ENCODE measurements at places on chromosomes 6 and 20.

DNA sequence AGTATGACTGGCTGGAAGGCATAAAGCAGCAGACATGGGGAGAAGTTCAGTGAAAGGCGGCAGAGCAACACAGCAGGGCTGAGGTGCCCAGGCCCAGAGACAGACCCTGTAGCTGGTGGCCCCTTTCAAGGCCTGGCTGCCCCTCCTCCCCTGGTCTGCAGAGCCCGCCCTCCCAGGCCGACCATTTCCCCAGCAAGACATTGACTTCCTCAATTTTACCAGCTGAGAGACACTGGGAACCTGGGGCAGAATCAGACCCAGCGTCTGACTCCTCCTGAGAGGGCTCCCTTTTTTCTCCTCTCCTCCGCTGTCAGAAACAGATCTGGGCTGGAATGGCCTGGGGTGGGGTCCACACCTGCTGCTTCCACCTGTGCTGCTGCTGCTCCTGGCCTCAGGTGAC, at the start of gene TREML4:
TSS of gene TREML4 (plus strand) at position 254 of the 400 bp plus-strand sequence. CDS start at position 333, 79 bp downstream.
- DNase-seq = no peak

- DNase-seq = no peak
Measured at GRCh38 chr6:722608-723007, 29.7 kb upstream of the EXOC2 start.

GRCh38 chr6:140661691-140662090, 1287.2 kb upstream of the CITED2 start:
- DNase-seq = no peak

GRCh38 chr6:138572167-138572875, 73.0 kb upstream of the NHSL1 start:
- DNase-seq = peak; percentile 61

GRCh38 chr20:7980332-7981046, 39.1 kb downstream of the TMX4 start:
- no peak for DNase-seq

- no peak for DNase-seq
Measured at GRCh38 chr6:131042664-131043063, 20.4 kb downstream of the EPB41L2 start.

GRCh38 chr6:161074496-161075121, 83.0 kb downstream of the MAP3K4 start:
- DNase-seq = no peak

DNA sequence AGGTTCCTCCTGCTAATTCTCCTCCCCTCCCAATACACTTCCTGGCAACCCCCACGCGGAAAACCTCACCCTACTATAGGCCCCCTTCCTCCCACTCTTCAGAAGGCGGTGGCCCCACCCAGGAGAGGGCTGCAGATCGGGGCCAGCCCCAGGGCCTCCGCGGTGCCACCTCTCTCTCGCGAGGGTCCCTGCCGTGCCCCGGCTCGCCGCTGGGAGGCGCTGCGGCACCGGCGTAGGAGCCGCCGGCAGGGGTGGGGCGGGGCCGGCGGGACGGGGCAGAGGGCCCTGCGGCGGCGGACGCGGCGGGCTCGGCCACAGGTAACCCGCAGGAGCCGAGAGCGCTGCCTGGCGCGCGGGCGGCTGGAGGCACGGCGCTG, at the start of gene ANKRD6:
TSS of gene ANKRD6 (plus strand) at position 278 of the 377 bp plus-strand sequence. CDS start 133,825 bp downstream, outside the sequence.
- peak; percentile 79 for DNase-seq

DNA sequence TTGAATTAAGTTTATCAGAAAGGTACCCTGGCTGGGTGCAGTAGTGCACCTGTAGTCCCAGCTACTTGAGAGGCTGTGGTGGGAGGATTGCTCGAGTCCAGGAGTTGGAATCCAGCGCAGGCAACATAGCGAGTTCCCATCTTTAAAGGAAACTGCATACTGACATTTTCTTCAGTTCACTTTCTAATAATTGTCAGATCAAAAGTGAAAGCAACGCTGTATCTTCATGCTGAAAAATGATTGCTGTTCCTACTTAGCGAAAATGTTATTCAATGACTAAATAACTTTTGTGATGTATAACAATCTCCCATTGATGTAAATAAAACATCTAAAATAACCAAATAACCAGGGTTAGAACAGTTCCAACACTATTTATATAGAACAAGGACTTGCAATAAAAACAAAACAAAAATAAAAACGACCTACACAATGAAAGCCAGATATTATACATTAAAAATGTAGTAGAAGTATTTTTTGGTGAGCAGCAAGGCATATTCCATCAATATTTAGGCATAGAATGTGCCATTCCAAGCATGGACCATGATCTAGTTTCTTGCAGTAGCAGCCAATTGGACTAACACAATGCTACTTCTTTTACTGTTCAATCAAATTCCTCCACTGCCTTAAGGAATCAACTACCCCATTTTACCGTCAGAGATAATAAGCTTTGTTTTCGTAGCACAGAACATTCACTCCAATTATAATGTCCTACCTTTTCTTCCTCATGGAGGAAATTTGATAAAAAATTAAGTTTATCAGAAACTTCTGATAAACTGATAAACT, 1.5 kb downstream of the LATS1 start:
- no peak for DNase-seq

- no peak for DNase-seq
Measured at GRCh38 chr20:63745424-63745805, 5.8 kb downstream of the SLC2A4RG start.

- no peak for DNase-seq
Measured at GRCh38 chr6:139909992-139910391, 535.5 kb upstream of the CITED2 start.

- DNase-seq = no peak
Measured at GRCh38 chr6:2184700-2185455, 60.5 kb downstream of the GMDS start.

DNA sequence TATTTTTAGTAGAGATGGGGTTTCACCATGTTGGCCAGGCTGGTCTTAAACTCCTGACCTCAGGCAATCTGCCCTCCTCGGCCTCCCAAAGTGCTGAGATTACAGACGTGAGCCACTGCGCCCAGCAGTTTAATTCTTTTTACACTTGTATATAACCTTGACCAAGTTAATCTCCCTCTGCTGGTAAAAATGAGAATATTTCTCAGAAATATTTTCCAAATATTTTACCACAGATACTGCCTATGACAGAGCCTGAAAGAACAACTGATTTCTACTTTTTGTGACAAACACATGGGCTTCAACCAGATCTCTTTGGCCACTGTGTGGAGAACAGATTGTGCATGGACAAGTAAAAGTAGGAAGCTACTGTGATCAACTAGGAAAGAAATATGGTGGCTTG, 21.2 kb upstream of the NHSL1 start:
- no peak for DNase-seq

DNA sequence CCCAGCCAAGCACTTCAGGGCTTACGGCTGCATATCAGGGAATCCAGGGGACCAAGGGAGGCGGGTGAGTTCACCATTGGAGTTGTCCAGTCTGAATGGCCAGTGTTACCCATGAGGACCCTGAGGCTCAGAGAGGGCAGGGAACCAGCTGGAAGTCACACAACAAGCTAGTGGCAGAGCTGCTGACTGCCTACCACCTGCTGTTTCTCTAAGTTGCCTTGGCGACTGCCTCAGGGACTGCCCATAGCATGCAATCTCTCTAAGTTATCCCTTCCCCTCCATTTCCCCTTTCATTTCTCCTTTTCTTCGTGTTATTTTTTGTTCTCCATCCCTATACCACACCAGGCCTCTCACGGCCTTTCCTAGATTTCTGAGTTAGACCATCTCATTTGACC, 71.8 kb upstream of the SIRPA start:
- no peak for DNase-seq

- peak; percentile 37 for DNase-seq
Measured at GRCh38 chr6:8983202-8983688, 547.9 kb upstream of the SLC35B3 start.

GRCh38 chr6:98274691-98275090, 559.7 kb upstream of the POU3F2 start:
- no peak for DNase-seq

DNA sequence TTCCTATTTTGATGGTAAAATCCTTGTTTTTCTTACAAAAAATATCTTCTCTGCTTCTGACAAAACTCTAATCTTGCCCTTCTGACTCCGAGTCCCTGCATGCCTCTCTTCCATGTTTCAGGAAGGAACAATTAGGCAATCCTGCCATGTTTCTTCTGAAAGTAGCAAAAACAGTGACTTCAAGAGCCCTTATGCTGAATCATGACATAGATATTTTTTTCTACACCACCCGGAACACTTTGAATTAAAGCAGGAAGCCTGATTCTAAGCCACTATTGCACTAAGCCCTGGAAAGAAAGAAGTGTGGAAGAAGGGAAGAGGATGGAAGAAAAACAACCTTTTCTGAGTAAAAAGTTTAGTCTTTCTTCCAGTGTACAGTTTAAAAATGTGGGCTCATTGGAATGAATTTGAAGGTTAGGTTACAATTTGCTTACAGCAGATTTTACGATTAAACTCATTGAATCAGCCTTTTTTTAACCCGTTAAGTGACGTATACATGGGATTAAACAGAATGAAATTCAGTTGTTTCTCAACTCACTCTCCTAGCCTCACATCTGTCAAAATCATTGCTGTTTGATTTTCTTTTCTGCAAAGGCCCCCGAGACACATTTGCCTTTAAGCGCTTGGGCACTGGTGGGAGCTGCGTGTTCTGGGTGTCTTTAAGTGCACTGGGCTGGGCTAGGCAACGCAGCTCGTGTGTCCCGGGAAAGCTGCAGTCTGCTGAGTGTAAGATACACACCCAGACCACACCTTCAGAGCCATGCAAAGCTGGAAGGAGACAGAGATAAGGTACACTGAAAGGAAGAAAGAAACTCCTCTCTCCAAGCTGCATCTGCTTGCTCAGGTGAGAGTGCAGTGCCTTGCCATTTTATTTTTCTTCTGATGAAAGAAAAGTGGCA, 159.4 kb upstream of the CITED2 start:
- DNase-seq = no peak

- no peak for DNase-seq
Measured at GRCh38 chr6:30763618-30764489, 19.5 kb upstream of the IER3 start.

- no peak for DNase-seq
Measured at GRCh38 chr6:39941820-39942219, 7.6 kb upstream of the MOCS1 start.

DNA sequence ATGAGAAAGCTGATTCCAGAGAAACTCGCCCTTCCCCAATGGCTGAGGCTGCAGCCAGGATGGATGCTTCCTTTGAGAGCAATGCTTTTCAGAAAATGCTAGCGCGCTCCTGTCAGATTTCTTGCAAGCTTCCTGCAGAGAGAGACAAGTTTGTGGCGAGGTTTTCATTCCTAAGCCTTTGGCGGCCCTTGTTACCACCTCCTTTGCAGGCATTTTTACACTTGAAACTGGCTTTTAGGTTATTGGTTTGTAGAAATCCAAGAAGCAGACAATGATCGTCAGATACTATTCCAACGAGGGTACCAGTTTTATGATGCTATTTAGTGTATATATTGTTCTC, 1.1 kb downstream of the FNDC1 start:
- no peak for DNase-seq

- no peak for DNase-seq
Measured at GRCh38 chr20:7540923-7541322, 399.3 kb downstream of the HAO1 start.

GRCh38 chr6:138645976-138646640, 127.5 kb upstream of the CCDC28A start:
- no peak for DNase-seq

GRCh38 chr6:130176378-130176777, 46.4 kb downstream of the SAMD3 start:
- no peak for DNase-seq

DNA sequence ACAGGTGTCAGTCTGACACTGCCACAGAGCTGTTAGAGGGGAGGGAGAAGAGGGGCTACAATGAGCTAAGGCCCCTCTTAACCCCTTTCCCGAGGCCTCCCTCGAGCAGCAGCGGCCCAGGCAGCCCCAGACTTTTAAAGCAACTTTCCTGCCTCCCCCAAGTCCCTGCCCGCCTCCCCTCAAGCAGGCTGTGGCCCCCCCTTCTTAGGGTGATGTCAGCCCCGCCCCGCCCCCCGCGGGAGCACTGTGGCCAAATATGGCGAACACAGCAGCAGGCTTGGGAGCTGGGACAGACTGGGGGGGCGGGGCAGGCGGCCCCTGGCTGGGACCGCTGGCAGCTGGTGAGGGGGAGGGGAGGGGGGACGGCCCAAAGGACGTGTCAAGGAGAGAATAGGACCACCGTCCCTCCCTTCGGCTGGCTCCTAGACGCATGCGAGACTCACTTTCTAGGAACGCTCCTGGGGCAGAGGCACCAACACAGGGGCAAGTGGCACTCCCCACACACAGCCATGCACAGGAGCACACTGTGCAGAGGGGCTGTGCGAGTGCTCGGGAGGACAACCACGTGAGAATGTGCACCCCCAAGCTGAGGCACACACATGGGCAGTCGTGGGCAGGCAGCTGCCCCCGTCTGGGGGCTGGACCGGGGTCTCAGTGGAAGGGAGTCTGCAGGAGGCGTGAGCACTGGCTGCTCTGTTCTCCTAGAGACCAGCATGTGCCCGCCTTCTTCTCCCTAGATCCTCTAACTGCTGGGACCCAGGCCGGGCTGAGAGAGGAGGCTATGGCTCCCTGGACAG, 6.7 kb downstream of the TEAD3 start:
- peak; percentile 88 for DNase-seq
